Hematopoietic multipotent progenitor cell treated with erythropoietin and hydrocortisone succinate and interleukin-3 and kit ligand, for 15 days (in vitro differentiated cells): ENCODE measurements at places on chromosomes 16 and 17.

DNA sequence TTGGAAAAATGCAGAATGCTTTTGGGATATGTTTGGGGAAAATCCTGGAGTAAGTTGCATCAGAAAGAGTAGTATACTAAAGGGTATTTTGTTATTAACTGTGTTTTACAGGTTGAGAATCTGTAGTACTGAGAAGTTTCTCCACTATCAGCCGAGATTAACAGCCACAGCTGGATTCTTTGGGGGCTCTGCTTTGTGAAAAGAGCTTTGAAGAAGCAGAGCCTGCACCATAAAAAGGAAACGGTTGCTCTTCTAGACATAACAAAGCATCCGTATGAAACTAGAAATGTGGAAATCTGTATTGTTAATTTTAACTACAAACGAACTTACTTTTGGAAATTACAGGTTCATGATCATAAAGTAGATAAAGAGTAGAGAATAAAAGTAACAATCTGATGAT is 5.3 kb downstream of the NLK start:
- no peak for DNase-seq

- DNase-seq: peak; percentile 72
Observed at GRCh38 chr16:84084570-84085270, 32.0 kb downstream of the MBTPS1 start.

DNA sequence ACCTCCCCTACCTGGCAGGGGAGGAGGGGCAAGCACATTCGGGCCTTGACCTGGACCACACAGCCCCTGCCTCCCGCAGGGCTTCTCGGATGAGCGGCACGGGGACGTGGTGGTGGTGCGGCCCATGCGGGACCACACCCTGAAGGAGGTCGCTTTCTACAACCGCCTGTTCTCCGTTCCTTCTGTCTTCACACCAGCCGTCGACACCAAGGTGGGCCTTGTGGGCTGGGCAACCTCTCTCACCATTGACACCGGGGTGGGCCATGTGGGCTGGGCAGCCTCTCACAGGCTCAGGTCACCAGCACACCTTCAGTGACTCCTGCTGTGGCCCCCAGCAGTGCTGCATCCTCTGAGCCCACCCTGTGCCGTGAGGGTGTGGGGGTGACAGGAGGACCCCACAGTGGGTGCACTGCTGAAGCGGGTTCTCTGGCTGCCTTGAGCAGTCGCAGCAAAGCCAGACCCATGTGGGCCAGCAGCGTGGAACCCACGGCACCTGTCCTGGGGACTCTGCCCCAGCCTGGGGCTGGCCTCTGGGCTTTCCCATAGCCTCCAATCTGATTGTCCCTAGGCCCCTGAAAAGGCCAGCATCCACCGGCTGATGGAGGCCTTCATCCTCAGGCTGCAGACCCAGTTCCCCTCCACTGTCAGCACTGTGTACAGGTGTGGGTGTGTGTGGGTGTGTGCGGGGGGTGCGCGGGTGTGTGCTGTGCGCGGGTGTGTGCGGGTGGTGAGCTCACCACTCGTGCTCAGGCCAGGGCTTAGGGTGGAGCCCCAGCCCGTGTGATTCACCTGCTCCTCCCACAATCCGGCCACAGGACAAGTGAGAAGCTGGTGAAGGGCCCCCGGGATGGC is 7.5 kb downstream of the CTU2 start:
- DNase-seq: no peak

GRCh38 chr17:613725-614124 is 100.9 kb downstream of the VPS53 start:
- no peak for DNase-seq

DNA sequence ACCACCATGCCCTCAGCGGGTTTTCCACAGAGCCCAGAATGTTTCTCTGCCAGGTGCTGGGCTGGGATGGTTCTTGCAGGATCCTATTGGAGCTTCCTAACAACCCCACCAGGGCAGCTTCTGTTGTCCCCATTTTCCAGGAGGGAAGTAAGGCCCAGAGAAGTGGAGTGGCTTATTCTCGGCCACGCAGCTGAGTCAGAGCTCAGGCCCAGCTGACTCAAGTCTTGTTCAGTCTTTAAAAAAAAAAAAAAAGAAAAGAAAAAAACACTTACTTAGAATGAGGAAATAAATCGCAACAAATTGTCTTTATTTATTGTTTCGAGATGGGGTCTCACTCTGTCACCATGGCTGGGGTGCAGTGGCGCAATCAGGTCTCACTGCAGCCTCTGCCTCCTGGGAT is 413.0 kb downstream of the CPPED1 start:
- no peak for DNase-seq

- DNase-seq: no peak
Observed at GRCh38 chr16:7526736-7527135, 194.1 kb downstream of the RBFOX1 start.

DNA sequence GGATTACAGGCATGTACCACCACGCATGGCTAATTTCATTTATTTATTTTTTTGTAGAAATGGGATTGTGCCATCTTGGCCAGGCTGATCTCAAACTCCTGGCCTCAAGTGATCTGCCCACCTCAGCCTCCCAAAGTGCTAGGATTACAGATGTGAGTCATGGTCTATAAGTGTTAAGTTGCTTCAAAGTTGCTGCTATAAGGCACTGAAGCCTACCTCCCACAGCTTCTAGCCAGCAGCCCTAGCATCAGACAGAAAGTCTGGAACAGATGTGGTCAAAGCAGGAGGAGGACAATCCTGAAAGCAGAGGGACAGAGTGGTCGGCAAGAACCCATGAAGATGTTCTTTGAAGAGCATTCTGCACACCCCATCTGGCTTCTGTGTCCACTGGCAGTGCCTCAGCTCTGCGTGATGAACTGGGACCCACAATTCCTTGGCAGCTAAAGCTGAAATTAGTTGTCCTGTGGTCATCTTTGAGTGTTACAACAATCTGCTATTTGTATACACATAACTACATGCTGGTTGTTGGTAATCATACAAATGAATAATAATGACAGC is 11.2 kb downstream of the MAP3K14 start:
- no peak for DNase-seq

GRCh38 chr17:49958723-49959122 is 10.3 kb upstream of the DLX4 start:
- no peak for DNase-seq

DNA sequence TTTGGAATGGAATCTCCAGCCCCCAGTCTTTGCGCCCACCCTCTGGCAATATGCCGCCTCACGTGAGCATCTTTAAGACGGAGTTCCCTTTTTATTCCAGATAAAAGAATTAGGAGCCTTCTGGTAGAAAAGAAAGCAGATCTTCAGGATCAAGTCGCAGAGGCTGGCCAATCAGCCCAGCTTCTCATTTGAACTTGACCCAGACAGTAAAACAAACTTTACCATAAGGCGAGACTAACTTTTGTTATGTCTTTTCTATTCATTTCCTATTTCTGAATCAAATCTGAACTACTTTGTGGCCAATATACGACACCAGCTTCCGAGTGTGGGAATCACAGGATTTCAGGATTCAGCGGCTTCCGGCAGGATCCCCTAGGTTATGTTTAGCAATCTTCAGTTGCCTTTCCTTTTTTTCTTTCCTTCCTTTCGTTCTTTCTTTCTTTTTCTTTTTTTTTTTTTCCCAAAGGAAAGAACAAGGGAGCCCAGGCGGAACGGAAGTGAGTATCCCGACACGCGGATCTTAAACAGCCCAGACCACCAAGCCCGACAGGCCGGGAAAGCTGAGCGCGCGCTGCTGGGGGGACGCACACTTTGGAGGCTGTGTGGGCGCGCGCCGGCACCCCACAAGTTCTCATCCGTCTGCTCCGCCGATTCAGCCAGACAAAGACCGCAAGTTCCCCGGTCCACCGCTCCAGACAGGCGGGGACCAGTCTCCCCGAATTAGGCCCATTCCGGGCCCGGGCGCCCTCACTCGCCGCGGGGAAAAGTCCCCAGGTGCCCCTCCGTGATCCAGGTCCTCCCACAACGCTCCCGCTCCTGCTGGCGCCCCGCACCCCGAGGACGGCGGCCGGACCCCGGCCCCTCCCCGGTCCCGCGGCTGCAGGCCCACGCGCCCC is 633 bp downstream of the TBC1D16 start:
- DNase-seq: no peak

DNA sequence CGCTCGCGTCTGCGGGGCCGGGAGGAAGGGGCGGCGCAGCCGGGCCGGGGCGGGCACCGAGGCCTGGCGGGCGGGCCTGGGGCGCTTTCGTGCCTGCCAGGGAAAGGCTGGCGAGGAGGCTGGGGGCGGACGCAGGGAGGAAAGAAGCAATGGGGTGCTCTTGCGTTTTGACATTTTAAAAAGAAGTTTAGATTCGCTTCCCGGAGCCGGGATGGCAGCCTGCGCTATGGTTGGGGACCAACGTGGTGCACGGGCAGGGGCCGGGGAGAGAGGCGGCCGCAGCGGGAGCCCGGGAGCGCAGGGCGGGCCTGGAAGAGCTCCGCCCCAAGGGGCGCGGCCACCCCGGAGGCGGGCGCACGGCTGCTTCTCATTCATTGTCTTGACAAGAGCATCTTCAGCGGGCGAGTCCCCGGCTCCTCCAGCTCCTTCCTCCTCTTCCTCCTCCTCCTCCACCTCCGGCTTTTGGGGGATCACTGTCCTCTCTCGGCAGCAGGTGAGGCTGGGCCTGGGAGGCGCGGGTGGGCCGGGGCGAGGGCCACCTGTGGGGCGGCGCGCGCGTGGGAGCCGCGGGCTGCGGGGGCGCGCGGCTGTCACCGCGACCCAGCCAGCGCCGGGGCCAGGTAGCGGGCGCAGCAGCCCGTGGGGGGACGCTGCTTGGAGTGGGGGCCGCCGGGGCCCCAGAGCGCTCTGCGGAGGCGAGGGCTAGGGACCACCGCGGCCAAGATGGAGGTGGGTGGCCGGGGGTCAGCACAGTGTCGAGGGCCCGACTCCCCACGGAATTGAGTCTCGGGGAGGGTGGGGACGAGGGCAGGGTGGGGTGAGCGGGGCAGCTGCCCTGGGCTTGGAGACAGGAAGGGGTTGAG is at the start of gene CORO1A:
CORO1A (plus strand) TSS at position 370 of the 863 bp plus-strand sequence. CDS start 1,608 bp downstream, outside the sequence.
- DNase-seq: peak; percentile 63

DNA sequence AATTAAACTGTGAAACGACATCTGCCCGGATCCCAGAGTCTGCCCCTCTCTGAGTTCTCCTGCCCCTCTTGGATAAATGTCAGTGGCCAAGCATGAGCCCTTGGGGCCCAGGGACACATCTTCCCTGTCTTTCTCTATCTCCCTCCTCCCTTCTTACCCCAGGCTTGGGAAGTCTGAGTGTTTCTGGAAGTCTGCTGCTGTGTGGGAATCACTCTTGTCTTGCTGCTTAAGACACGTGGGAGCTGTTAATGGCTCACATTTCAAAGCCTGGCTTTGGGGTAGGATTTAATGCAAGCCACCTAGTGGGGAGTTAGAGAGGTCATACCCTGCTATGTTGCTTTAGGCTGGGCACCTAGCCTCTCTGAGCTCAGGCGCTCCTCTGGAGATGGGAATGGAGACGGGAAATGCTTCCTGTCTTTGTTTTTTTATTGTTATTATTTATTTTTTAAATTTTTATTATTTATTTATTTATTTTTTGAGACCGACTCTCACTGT is 218.5 kb upstream of the CIBAR2 start:
- DNase-seq: peak; percentile 7

GRCh38 chr16:85724126-85724879 is 26.6 kb downstream of the C16orf74 start:
- DNase-seq: no peak
